ENCODE measurements at places on chromosomes 13 and 19.

DNA sequence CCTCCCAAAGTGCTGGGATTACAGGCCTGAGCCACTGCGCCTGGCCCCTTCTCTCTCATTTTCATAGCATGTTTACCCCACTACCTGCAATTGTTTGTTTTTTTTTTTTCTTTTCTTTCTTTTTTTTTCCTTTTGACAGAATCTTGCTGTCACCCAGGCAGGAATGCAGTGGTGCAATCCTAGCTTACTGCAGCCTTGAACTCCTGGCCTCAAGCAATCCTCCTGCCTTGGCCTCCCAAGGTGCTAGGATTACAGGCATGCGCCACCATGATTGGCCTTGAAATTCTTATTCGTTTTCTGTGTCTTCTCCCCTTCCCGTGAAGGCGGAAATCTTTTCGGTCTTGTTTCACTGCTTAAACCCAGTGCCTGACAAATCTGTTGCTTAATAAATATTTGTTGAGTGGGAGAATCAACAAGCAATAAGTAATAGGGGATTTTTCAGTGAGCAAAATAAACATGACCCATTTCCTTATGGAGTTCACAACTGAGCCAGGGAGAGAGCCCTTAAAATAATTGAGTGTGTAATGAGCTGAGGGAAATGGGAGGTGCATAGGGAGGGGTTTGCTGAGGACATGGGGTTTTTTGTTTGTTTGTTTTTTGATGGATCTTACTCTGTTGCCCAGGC is 1.8 kb upstream of the INSR start:
- no peak for DNase-seq

DNA sequence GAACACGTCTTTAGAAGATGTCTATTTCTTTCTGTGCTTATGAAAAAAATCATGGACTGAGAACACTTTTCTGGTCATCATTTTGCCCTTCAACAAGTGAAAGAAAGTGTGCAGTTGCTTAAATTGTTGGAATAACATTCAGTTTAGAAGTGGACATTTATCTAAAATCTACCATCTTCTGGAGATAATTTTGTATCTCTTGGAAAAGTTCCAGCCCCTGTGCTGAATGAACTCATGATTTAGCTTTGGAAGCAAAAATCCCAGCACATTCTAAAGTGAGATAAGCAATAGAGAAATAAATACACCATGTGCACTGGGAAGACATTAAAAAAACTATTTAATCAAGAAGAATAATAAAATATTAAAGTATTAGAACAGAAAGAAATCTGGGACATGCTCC is 1420.8 kb upstream of the SLC10A2 start:
- no peak for DNase-seq

GRCh38 chr13:92727118-92727517 is 499.5 kb upstream of the GPC6 start:
- DNase-seq: no peak

- DNase-seq: no peak
These were observed 31.9 kb upstream of the CCNE1 start for GRCh38 chr19:29779921-29780320.

DNA sequence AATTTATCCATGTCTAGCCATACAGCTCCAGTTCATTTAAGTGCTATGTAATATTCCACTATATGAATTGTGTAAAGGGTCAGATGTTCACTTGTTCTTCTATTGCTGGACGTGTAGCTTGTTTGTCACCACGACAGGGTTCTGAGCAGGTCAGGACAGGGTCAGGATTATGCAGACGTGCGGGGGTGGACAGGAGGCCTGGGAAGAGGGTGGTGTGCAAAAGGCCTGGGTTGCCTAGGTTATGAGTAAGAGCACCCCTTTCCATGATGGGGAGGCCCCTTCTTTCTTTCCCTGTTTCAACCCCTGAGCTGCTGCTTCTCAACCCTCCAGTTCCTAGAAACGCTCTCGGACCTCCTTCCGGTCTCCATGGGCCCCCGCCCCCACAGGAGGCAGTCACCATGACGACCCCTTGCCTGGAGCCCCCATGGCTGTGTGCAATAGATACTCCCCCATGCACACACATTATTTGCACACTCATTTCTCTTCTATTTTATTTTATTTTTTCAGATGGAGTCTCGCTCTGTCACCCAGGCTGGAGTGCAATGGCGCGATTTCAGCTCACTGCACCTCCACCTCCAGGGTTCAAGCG is 2.0 kb downstream of the EXOC3L2 start:
- DNase-seq: no peak
